ENCODE measurements at places on chromosomes 11 and 22.

GRCh38 chr11:87726506-87726905 is 448.7 kb downstream of the RAB38 start:
- DNase-seq = no peak

DNA sequence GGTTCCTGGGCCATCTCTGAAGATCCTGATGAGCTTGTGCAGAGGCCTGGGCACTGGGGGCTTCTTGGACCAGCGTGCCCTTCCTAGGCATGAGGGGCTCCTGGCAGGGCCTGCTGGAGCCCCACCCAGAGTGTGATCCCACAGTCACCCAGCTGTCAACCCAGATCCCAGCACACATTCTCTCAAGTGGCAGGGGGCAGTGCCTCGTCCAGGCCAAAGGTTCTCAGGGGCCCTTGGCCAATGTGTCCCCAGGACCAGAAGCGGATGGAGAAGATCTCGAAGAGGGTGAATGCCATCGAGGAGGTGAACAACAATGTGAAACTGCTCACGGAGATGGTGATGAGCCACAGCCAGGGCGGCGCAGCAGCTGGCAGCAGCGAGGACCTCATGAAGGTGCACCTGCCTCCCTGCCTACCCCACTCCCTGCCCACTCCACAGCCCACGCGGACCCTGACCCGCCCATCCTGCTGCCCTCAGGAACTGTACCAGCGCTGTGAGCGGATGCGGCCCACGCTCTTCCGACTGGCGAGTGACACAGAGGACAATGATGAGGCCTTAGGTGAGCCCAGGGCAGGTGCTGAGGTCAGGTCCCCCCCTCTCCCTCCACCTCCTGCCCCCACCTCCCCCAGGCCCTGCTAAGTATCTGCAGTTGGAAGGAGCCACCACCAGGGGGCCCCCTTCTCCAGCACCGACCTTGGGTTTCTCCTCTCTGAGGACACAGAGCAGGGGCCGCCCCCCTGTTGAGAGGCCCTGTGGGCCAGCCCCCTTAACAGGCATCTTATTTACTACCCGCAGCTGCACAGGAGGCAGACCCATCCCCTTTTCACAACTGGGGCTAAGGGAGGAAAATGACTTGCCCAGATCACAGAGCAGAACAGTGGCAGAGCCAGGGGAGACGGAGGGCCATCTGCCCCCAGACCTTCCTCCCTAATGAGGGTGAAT is 14.7 kb downstream of the GGA1 start:
- no peak for DNase-seq

DNA sequence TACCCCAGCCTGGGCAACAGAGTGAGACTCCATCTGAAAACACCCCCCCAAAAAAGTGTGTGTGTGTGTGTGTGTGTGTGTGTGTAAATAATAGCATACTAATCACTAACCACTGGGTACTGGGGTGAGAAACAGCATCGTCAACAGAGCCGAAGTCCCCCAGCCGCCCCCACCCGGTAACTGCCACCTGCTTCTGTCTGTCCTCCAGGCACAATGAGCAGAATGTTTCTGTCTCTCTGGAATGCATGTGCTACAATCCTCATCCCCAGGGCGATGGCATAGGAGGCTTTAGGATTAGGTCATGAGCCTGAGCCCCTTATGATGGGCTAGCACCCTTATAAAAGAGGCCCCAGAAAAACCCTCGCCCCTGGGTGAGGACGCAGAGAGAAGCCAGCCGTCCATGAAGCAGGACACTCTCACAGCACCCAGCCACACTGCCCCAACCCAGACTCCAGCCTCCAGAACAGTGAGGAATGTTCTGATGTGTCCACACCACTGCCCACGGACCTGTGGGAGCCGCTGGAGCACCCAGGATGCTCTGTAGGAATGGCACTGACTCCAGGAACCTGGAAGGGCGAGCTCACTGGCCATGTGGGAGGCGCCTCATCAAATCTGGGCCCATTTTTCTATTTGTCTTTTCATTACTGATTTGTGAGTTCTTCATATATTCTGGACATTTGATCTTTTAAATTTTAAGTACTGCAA is 9.9 kb downstream of the TTLL8 start:
- DNase-seq = no peak

DNA sequence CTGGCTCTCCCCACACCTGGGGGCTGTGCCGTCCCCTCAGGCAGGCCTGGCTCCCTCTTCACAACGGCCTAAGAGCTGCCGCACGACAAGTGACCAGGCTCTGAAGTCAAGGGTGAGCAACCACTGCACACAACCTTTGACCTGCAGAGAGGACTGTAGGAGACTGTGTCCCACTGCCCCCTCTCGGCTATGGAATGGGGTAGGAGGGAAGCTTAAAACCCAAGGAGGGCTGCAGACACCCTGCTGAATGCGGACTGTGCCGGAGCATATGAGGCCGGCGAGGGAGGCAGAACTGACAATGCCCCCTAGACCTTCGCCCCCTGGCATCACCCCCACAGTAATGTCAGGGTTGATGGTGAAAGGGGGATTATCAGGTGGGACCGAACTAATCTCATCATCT is 311.9 kb downstream of the CTTN start:
- no peak for DNase-seq

DNA sequence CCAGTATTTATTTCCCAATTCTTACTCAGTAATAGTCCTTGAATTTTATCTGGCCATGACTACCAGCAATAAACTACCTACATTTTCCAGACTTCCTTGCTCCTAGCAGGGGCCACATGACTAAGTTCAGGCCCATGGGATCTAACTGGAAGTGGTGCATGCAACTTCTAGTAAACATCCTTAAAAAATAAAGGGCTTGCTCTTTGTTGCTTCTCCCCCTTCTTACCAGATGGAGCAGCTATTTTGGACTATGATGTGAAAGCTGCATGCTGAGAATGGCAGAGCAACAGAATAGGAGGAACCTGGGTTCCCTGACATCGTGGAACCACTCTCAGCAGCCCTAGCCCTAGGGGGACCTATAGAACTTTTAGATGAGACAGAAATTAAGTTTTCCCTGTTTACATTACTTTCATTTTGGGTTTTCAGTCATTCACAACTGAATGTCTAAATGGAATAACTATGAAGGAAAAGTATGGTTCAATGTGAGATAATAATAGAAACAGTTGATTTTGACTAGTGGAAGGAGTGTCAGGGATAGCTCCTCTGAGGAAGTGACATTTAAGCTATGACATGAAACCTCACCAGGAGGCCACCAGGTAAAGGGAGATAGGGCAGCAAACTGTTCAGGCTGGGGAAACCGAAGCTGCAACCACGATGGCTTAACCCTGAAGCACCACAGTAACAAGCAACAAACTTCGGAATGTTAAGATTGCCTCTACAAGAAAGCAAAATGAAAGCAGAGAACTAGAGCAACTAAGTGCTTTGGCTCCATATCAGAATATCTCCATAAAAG is 48.9 kb downstream of the PHF21A start:
- no peak for DNase-seq

All from H54 (cell line).